Femur (tissue), 1 donor: ENCODE measurements at places on chromosomes 6 and 20.

DNA sequence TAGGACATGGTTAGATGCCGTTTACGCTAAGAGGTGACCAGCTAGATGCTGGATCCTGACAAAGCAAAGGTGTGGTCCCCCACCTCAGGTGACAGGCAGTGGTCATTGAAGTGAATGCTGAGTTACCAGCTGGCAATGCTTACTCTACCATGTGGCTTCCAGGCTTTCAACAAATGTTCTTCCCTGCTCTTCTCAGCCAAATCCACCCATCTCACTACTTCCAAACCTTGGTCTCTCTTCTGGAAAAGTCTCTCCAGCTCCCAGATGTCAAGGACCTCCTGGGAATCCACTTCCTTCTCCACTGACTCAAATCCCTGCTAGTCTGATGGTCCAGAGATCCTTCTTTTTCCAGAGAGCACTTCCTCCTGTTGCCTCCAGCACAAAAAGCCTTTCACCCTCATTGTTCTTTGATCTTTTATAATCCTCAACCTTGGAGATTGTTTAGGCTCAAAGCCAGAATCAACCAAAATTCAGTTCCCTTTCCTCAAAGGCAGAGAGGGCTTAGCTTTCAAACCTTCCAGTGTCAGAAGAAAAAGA lies 228.0 kb downstream of the ZNF217 start:
- no peak for DNase-seq

GRCh38 chr6:154898821-154899220 lies 96.3 kb upstream of the TIAM2 start:
- no peak for DNase-seq

DNA sequence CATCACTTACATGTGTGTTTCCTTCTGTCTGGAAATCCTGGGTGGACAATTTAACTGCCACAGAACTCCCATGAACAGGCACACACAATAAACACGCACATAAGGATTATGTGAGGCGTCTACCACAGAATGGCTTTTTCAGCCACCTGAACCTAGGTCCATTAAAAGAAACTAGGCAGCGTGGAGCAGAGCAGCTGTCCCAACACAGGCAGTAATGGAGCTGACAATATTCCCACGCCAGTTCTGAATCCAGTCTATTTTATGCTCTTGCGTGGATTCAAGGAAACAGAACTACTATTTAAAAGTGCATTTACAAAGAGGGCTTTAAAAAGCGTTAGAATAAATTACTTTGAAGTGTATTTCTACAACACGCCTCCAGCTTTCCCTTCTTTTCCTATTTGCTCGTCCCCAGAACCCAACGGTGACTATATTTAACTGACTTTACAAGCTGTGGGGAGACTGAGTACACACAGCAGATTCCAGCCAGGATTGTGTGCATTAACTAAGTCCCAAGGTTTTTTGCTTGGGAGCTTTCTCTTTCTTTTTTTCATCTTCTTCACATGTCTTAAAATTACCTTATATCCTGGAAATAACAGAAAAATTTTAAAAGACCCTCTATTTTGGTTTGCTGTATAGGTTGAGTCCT lies 95.9 kb downstream of the GMDS start:
- DNase-seq = no peak

- DNase-seq = no peak
Observed at GRCh38 chr20:7274870-7275269, 507.4 kb downstream of the BMP2 start.

DNA sequence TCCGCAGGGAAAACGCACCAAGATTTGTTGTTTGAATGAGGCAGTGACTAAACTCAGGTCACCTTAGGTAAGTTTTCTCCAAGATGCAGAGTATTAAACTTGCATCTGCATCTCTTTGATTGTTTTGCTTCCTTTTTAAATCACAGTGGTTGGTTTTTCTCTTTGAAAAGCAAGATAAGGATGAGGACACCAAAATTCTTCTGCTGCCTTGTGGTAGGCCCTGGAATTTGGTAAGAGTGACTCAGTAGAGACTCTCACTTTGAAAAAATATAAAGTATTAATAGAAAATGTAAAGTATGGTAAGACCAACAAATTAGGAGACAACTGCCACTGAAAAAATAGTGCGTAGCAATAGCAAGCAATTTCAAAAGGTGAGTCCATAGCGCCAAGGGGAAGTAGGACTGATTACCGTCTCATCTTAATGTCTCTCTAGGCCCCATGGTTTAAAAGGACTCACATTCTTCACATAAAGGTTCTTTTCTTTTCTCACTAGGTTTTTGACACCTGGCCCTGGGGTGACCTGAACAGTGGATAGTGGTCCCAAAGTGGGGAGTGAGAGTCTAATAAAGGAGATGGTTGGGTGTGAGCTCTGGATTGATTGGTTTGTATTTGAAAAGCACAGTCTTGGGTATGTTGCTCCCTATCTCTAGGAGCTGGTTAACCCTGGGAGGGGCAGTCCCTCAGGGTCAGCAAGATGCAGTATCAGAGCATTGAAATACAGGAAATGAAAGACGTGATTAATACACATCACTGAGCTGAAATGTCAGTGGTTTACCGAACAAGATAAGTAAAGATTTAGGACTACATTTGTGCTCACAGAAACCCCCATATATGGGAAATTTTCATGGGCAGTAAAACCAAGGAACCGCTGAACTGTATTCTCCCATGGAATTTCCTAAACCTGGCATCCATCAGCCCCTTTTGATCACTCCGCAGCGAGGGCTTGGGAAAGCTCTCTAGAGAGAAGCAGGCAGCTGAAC lies 221.2 kb downstream of the SLC24A3 start:
- no peak for DNase-seq
